ENCODE measurements at places on chromosomes 3 and 15.

- DNase-seq: no peak
Observed at GRCh38 chr15:83571820-83572707, 81.9 kb upstream of the ADAMTSL3 start.

GRCh38 chr3:57654267-57654666 lies 38.6 kb downstream of the DENND6A start:
- no peak for DNase-seq

- no peak for DNase-seq
Observed at GRCh38 chr3:72977060-72977808, 19.4 kb upstream of the PPP4R2 start.

DNA sequence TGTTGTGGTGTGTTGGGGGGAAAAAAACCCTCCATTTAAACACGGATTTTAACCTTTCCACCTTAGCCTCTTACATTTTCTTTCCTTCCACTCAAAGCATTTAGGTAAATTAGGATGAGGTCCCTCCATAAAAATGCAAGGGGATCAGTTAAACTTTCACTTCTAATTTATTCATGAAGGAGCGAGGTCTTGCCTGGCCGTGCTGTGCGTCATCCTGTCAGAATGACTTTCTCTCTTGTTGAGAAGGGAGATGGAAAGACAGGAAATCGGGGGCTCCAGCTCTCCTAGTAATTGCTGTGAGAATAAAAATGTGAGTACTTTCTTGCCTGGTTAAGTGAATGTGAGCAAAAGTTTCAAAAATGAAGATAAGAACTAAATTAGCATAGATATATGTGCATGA lies 962.3 kb upstream of the NR2F2 start:
- DNase-seq: no peak

DNA sequence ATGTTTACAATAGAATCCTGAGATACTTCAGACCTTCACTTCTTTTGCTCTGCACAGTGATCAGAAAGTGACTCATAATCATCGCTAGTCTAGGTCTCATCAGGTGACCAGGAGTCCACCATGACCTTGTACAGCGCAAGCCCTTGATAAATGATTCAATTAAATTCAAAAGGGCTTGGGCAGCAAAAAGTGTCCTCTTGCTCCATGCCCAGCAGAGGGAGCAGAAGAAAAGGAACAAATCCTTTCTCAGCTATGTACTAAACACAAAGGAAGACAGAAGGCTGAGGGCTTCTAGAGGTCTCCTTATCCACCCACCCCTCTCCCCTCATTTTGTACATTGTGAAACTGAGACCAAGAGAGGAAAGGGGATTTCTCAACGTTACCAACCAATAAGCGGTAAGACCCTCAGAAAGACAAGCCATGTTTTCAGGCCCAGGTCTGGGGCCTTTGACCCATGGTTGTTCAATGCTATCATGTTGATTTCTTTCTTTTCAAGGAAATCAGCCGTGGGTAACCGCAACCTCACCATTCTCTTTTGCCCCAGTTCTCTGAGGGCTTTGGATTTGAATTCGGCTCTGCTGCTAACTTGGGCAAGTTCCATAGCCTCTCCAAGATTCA lies 74.8 kb downstream of the AQP9 start:
- no peak for DNase-seq

DNA sequence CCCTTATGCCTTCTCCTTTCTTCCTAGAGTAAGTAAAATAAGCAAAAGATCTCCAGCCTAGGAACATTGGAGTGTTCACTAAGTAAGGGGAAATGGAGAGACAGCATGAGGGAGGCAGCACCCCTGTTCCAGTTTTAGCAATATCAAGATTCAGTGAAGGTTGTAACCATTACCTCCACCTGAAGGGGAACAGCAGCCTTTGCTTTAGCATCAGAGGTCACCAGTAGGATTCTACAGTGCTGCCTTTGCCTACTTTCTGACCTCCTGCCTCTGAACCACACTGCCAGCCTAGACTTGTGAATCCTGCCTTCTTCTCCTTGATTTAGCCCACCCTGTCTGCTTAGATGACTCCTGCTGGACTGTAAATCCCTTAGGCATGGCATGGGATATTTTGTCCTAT lies 104.7 kb downstream of the GAP43 start:
- no peak for DNase-seq

DNA sequence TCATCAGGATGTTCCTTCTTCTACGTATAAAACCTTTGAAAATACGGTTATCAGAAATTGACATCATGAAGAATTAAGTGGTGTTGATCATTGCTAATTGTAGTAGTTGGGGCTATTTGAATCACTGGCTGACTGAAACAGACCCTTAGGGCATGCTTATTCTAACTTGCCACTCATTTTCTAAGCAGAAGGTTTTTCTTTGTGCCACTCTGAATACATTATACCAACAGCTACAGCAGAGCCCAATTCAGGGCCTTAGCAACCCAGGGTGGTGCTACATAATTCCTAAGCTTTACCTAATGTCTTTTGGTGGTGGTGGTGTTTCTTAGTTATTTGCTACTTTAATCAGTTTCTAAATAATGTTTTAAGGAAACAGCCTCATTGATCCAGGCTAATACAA lies 524.2 kb downstream of the NLGN1 start:
- DNase-seq: no peak

- DNase-seq: no peak
Observed at GRCh38 chr3:42680271-42680670, 5.1 kb upstream of the KLHL40 start.

DNA sequence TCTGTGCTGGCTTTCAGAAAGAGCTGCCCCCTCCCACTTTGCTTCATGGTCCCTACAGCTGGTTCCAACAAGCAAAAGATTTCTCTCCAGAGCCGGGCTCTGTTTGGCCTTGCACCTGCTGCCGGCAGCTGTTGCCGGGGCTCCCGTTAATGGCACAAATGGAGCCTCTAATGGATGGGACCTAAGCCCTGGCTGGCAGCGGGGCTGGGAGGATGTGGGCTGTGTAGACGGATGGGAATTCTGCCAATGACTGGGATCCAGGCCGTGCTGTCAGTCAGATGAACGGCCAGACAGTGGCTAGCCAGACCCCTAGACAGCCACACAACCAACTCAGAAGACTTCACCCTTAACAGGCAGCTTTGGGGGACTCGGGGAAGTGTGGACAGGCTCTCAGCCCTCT lies 88.0 kb downstream of the RPLP1 start:
- DNase-seq: no peak

- DNase-seq: no peak
Observed at GRCh38 chr15:46607077-46607476, 972.2 kb downstream of the SQOR start.

DNA sequence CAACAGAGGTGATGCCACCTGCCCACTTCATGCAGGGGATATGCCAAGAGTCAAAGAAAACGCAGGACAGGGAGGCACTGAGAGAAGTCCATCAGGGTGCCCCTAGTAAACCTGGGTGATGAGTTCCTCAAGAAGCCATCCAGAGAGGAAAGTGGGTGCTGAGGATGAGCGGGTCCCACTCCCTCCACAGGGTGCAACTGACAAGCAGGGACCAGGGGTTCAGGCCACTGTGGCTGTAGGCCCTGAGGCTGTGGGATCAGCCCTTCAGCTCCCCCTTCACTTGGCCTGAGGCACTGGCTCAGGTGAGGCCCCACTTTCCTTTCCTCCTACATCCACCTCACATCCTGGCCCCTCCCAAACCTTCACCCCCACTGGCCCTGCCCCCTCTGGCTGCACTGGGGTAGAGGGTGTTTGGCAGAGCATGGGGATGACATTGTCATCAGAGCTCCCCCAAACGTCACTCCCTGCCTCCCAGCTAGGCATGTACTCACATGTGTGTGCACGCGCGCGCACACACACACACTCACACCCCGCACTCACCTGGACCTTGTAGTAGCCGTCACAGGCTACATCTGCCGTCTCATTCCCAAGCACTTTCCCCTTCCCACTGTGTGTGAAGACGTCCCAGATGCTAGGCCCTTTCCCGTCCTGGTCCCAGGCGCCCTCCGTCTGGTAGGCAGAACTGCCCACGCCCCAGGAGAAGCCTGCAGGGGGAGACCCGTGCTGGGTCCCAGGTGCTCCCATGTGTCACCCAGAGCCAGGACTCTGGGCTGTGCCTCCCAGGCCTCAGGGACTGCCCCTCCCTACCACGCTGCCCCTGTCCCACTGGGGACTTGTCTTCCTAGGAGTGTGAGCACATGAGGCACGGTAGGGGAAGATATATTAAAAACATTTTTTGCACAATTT lies 1.4 kb downstream of the LCTL start:
- DNase-seq: no peak

GRCh38 chr3:64163755-64164148 lies 61.5 kb downstream of the PRICKLE2 start:
- DNase-seq: no peak

DNA sequence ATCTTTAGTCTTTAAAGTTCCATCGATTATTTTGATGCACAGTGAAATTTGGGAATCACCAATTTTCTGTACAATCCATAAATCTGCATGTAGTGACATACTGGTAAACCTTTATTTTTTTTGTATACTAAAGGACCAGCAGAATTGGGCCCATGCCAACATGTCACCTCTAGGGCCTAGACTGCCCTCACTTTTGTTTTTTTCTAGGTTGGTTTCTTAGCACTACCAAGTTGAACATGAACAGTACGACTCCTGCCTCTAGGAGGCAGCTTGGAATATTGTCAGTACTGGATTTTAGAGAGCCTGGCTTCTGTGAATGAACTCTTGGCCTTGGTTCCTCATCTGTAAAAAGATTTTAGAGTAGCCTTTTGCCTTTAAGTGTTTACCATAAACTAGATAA lies 32.3 kb downstream of the NKIRAS1 start:
- no peak for DNase-seq

DNA sequence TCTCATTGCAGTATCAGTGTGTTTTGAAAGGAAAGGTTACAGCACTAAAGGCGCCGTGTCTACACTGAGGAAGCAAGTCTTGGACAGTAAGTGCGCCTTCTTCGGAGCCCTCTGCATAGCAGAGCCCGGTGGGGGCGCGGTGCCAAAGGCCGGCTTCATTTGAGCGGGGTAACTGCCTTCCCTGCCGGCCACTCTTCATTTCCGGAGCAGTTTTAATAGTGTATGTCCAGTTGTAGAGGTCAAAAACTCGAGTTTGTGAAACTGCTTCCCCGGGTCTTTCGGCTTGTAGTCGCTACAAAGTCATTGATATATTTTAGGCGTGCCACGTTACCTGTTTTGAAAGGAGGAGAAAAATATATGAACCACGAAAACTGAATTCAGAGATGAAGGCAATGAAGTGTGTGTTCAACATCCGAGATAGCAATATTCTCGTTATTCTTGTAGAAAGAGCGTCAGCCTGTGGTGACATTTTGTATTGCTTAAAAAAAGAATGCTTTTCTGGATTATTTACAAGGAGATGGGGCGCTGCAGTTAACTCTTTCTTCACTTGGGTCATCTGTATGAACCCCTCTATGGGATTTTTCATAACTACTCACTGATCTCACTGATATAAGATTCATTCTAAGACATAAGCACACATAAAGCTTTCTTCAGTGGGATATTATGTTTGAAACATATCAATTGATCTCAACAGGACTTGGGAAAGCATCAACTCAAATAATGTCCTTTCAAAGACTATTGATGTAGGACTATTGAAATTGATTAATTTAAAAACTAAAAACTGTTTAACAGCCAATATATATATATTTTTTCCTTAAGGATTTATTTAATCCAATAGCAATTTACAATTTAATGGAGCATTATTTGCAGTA lies 3.0 kb downstream of the ALCAM start:
- DNase-seq: peak; percentile 71

GRCh38 chr3:58287354-58287753 lies 18.7 kb upstream of the RPP14 start:
- DNase-seq: no peak

DNA sequence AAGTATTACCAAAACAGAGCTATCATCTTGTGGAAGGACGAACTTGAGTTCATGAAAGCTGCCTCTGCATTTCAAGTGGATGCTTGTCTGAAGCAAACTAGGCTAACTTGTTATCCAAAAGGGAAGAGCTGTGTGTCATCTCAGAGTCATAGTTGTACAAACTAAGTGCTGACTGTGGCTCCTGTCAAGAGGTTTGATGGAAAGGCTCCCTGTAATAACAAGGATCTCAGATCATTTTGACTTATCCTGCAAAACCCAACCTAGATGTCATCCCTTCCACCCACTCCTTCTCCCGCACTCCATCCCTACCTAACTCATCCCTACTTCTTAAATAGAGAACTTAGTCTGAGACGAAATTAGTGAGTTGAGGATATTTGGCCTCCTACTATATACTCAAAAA lies 110.8 kb downstream of the NR2E3 start:
- no peak for DNase-seq

- DNase-seq: no peak
Observed at GRCh38 chr15:31379042-31379441, 52.4 kb downstream of the KLF13 start.

DNA sequence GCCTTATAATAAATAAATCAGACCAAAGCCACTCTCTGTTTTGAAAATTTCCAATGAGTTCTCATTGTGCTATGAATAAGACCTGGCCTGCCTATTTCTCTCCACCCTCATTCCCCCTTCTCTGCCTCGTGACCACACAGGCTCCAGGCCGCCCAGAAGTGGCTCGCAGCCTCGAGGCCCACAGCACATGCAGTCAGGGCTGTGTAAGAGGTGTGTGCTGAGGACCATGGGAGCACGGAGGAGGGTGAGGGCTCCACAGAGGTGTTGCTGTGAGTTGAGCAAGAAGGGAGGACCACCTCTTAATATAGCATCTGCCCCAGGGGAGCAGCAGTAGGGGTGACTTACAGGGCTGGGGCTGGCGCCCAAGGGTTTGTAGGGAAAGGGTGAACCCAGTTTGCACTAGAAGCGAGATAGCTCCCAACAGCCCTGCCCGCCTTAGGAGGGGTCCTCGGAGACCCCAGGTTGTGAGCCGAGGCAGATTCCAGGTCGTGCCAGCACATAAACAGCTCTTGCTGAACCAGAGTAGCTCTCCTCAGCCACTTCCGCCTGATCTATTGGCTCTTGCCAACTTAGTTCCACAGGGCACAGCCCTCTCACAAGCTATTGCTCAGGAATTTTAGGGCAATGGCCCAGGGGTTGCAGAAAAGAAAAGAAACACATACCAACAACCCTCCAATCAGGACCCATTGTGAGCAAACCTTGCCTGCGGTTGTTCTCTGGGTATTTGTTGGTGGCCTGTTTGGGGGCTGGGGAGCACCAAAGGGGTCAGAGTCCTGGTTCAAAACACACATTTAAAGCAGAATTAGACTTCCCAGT lies 117.7 kb downstream of the MYLK start:
- no peak for DNase-seq

All from left colon (tissue), 2 donors.